Breast epithelium (tissue), 4 donors: ENCODE measurements at places on chromosomes 12 and 14. TPM values are rescaled to one million over a fixed set of nuclear protein-coding genes. Genes with fewer than 3 reads are reported as not detected.

GRCh38 chr14:60067882-60068281, 23.8 kb upstream of the PCNX4 start:
- no peak for DNase-seq

DNA sequence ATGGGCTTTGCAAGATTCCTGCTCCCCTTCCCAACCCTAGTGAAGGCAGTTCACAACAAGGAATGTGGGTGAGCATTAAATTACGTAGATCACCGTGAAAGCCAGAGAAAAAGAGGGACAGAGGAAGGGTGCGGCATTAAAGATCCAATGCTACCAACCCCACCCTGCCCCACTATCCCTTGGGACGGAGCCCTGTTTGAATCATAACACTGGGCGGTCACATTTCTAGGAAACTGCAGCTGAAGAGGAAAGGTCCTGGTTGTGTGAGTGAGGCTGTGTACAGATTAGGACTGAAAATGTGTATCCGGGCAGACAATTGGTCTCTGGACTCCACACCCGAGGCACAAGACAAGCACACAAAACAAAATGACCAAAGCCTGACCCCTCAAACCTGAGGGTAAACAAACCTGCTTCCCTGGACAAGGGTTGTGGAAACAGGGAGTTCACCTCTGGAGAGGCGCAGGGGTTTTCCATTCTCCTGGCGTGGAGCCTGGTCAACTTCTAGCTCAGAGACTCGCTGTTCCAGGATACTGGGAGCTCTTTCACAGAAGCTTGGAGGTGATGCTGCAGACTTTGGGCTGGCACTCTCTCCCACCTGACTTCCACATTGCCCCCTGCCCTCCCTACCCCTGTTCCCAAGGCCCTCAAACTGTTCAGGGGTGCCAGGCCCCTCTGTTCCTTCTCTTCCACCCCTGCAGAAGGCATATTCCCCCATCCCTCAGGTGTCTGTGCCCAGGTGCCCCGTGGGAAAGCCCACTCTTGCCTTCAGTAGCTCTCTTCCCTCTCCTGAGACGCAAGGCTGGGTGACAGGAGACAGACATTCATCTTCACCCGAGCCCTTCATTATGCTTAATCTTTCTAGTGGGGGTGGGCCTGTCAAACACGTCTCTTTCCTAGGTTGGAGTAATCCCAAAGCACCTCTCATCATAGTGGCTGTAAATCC, 16.5 kb downstream of the NINJ2 start:
- DNase-seq = no peak

LRRK2 gene
- total RNA-seq = 30.9 TPM

CIROP gene
- not detected for total RNA-seq

- DNase-seq = no peak
Observed at GRCh38 chr12:15778126-15778525, 11.1 kb downstream of the EPS8 start.

DNA sequence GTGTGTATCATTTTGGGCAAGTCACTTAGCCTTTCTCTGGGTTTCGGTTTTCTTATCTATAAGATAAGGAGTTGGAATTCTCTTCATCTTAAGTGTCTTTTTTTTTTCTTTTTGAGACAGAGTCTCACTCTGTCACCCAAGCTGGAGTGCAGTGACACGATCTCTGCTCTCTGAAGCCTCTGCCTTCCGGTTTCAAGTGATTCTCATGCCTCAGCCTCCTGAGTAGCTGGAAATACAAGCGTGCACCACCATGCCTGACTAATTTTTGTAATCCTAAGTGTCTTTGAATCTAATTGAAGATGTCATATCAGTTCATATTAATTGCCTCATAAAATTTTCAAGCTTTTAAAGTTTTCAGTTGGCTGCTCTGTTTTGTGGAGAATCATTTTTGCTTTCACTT, 4.0 kb downstream of the SRGAP1 start:
- DNase-seq = no peak

DNA sequence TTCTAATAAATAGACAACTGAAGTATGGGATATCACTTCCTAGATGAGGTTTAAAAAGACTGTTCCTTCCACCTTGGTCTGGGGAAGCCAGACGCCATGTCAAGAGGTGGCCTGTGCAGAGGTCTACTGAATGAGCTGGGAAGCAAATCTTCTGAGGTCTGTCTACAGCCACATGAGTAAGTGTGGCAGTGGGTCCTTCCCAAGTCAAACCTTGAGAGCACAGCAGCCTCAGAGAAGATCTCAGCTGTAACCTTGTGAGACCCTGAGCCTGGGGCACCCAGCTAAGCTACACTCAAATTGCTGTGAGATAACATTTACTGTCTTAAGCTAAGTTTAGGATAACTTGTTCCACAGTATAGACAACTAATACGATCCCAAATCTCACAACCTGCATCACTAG, 20.2 kb downstream of the NDUFA12 start:
- DNase-seq = no peak

DNA sequence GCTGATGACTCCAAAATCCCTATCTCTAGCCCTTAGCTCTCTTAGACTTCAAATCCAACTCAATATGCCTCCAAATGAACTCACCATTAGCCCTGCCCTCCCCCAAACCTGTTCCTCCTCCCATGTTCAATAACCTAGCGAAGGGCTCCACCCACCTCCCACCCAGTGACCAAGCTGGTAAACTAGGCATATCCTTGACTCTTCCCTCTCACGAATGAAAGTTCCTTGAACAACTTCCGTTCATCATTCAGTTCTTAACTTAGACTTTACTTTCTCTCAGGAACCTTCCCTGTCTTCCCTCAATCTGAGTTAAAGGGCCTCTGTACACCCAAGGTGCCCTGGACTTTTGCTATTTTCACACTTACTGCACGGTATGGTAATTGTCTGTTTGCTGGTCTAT, 1.9 kb upstream of the KLHDC1 start:
- DNase-seq = no peak

- no peak for DNase-seq
Observed at GRCh38 chr12:114287821-114288525, 118.0 kb downstream of the TBX5 start.
